Activated naive CD4-positive, alpha-beta T cell treated with anti-CD3 and anti-CD28 coated beads, Interleukin-2, amount 10 ng/mL, durations not matched to agents 5 hours and 36 hours (primary cell): ENCODE measurements at places on chromosomes 11 and 22. TPM values are rescaled to one million over a fixed set of nuclear protein-coding genes. Genes with fewer than 3 reads are reported as not detected.

Gene IGF2
- total RNA-seq: not detected

Gene UBE4A
- 40.2 TPM for total RNA-seq

Gene RFPL2
- 0.50 TPM for total RNA-seq

Gene OR10A2
- not detected for total RNA-seq

Gene GGTLC3
- not detected for total RNA-seq

Gene RTN4R
- 5.4 TPM for total RNA-seq
